ENCODE measurements at places on chromosomes 7 and 10.

- DNase-seq: no peak
These were observed 144.6 kb upstream of the AOAH start for GRCh38 chr7:36868727-36869411.

DNA sequence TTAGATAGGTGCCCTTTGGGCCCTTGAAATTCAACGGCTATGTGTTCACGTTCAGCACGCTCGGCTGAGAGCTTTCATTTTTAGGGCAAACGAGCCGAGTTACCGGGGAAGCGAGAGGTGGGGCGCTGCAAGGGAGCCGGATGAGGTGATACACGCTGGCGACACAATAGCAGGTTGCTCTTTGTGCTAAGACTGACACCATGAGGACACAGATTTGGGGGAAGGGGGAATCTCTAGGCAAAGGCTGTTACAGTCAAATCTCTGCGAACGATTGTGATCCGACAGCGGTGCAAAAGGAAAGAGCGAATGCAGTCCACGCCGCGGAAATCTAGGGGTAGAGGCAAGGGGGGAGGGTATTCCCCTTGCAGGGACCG, 667 bp downstream of the KLLN start:
- no peak for DNase-seq

GRCh38 chr10:71075086-71075758, 137.1 kb upstream of the UNC5B start:
- DNase-seq: peak; percentile 79

DNA sequence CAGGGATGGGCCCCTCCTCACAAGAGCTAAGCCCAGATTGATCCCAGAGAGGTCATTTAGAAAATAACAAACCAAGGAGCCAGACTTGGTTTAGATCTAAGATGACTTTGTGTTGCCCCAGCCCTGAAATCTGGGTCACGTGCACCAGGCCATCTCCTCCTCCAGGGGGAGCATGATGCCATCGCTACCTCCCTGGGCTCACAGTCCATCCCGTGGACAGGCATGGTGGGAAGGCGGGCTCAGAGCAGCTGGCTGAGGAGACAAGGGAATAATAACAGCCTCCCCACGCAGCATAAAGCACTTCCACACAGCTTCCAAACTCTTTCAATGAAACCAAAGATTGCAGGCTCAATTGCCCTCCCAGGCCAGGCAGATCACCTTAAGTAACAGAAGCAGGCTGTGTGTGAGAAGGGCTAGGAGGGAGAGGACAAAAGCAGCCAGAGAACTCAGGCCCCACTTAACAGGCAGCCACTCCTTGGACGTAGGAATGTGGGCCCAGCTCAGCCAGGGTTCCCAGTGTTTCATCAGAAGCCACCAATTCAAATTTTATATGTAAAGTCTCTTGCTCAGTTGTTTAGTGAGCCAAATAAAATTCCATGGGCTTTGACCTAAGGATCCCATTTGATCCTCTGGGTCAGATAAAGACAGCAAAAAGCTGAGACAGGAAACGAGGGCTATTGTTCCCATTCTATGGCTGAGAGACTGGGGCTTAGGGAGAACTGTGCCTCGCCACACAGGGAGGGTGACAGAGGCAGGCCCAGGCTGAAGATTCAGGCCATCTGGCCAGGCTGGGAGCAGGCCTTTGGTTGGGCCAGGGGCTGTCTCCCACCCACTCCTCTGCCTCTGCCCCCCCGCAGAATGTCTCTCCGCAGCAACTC, 100.2 kb downstream of the COL13A1 start:
- DNase-seq: no peak

- DNase-seq: peak; percentile 39
These were observed 613 bp downstream of the MAPK8 start for GRCh38 chr10:48306870-48307710.
